ENCODE measurements at places on chromosomes 1 and 21. TPM values are rescaled to one million over a fixed set of nuclear protein-coding genes. Genes with fewer than 3 reads are reported as not detected.

The BTF3L4 gene
- 17.5 TPM for total RNA-seq

- no peak for DNase-seq
These were observed 43.0 kb upstream of the RAP1A start for GRCh38 chr1:111576547-111576946.

DNA sequence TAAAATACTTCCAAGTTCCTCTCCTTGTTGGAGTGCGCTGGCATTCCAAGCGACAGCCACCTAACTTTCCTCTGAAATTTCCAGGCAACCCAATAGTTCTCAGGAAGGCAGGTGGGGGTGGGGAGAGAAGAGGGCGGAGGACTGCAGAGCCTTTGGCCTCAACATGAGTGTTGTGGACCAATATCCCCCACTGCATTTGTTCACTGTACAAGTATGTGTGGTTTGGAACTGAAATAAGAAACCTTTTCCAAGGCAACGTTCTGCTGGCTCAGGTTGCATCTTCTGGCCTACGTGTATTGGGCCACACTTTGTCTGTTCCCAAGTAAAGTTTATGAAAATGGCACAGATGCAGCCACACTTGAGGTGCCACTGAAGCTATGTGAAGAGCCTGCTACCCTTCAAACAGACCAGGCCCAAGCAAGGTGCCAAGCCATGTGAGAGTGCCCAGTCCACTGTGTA, 153.4 kb downstream of the DHRS3 start:
- no peak for DNase-seq

The AKNAD1 gene
- 0.81 TPM for total RNA-seq

The KRTCAP2 gene
- 194 TPM for total RNA-seq

The C4BPA gene
- total RNA-seq = not detected

DNA sequence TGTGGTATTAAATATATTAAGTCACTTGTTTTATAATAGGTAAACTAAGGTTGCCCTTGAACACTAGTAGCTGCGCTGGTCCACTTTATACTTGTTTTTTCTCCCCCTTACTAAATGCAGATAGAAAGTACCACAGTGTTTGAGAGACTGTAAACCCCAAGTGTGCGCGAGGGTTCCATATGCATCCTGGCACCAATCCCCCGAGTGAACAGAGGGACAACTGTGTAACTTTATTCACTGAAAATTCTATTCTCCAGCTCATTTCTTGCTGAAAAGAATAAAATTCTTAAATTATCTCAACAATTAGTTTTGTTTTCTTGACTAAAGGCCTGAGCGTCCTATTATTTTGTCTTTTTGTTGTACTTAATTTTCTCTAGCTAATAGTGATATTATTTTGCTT, 1.9 kb downstream of the RSRP1 start:
- no peak for DNase-seq

The MAN1C1 gene
- 0.54 TPM for total RNA-seq

The PRRX1 gene
- not detected for total RNA-seq

DNA sequence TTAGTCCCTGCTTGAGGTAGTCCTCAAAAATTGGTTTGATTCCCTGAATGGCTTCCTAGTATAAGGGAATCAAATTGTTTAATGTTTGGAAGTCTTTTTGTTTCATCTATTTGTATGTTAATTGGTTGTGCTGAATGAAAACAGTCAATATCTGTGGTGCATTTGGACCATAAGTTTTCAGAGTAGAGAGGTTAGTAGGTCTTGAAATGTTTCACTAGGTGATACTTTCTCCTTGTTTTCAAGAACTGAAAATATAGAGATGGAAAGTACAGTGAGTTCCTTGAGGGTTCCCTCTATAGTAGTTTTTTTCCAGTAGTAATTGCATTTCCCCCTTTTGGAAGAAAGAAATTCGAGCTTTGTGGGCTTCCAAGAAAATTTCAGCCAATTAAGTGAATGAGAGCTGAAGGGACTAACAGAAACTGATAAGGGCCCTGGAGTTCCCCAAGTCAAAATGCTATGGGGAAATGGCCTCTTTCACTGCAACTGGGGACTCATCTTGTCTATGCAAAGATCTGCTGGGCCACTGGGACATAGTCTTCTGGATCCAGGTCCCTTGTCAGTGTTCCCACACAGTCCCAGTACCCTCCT, 18.6 kb upstream of the CEP350 start:
- DNase-seq = no peak

The S100A6 gene
- total RNA-seq = 177 TPM

The RAB13 gene
- total RNA-seq = 30.7 TPM

DNA sequence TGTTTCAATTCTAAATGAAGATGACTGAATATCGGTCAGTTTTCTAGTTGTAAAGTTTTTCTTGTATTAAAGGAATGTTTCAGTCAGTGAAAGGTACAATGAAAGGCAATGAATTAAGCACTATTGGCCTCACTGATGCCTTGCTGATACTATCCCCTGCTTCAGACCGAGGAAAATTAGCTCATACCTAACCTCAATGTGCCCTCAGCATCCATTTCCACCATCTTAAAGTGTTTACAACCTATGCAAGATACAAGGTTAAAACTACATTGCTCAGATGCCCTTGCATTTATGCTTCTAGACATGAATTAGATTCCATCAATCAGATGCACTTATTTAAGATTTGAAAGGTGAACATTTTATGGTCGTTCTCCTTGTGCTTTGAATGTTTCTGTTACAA, 184.5 kb downstream of the COP1 start:
- DNase-seq = no peak

The RPS6KA1 gene
- 90.5 TPM for total RNA-seq

DNA sequence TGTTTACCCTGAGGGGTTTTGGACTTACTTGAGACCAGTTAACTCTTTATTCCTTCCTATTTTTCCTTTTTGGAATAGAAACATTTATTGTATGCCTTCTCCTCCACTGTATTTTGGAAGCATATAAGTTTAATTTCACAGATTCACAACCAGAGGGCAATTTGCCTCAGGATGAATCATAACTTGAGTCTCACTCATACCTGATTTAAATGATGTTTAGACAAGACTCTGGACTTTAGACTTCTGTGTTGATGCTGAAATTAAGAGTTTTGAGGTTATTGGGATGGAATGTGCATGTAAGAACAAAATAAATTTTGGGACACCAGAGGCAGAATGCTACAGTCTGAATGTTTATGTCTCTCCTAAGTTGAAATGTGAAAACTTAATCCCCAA, 7.1 kb upstream of the ADAM30 start:
- no peak for DNase-seq

The HES5 gene
- not detected for total RNA-seq

- no peak for DNase-seq
These were observed 33.7 kb downstream of the CTTNBP2NL start for GRCh38 chr1:112429749-112430148.

- DNase-seq = no peak
These were observed 869.1 kb downstream of the KCNT2 start for GRCh38 chr1:195738966-195739650.

DNA sequence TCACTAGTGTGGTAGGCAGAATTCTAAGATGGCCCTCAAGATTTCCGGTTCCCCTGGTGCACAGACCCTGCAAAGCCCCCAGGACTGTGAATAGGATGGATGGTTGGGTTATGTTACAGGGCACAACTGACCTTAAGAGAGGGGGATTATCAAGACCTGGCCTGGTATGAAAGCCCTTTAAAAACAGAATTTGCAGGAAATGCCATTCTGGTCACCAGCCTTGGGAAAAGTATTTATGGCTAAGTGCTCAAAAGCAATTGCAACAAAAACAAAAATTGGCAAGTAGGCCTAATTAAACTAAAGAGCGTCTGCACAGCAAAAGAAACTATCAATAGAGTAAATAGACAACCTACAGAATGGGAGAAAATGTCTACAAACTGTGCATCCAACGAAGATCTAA, 144.7 kb upstream of the EDN2 start:
- no peak for DNase-seq

GRCh38 chr1:153342178-153342577, 6.5 kb downstream of the PGLYRP4 start:
- DNase-seq = no peak

GRCh38 chr1:195939844-195940243, 668.4 kb downstream of the KCNT2 start:
- peak; percentile 17 for DNase-seq

The HECTD3 gene
- total RNA-seq = 27.2 TPM

The KRTAP24-1 gene
- not detected for total RNA-seq
